ENCODE measurements at places on chromosomes 2 and 18.

DNA sequence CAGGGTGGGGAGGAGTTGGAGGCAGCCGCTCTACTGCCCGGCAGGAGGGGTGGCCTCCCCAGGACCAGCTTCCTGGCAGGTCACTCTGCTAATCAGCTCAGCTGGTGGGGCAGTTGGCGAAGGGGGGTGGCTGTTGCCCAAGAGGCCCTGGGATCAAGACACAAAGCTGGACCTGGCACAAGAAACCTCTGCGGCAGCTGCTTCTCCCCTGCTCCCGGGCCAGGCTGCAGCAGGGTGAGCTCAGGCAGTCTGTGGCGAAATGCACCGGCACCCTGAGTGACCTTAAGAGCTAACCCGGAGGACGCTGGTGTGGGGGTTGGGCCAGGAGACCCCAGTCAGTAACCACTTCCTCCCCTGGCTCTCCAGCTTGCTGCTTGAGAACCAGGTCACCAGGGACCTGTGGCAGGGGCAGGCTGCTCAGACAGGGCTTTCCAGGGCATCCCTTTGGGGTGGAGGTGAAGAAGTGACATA lies 31.1 kb downstream of the TOGARAM2 start:
- no peak for DNase-seq

GRCh38 chr2:200252265-200253067 lies 54.0 kb upstream of the SPATS2L start:
- DNase-seq = no peak

- no peak for DNase-seq
Measured at GRCh38 chr18:48804856-48805610, 145.7 kb downstream of the SMAD7 start.

DNA sequence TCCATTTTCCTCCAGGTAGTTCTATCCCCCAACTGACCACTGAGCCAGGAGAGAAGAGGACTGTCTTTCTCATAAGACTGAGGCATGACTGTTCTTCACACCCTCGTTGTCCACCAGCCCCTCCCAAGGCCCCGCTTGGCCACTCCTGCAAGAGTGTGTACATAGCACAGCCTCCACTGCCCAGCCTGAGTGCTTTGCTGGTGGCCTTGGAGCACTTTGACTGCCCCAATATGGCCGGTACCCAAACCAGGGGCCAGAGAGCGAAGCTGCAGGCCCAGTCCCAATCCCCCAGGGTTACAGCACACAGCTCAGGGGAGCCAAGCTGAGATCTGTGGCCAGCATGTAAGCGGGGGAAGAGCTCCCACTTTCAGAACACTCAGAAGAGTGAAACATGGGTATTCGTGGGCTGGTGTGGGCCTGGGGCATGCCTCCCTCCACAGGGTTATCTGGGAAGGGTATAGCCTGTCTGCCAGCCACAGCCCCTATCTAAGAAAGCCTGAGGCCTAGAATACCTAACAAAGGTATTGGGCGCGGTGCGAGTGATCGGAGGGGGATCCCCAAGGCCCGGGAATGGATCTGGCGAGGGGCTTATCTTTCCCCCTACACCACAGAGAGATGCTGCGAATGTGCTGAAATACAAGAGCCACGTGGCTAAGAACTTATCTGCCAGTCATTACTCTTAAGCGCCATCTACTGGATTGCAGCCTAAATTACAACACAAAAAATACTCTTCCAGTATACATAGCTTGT lies 163.8 kb downstream of the WDPCP start:
- DNase-seq = peak; percentile 65

GRCh38 chr2:173612354-173612753 lies 257.7 kb downstream of the CDCA7 start:
- no peak for DNase-seq

DNA sequence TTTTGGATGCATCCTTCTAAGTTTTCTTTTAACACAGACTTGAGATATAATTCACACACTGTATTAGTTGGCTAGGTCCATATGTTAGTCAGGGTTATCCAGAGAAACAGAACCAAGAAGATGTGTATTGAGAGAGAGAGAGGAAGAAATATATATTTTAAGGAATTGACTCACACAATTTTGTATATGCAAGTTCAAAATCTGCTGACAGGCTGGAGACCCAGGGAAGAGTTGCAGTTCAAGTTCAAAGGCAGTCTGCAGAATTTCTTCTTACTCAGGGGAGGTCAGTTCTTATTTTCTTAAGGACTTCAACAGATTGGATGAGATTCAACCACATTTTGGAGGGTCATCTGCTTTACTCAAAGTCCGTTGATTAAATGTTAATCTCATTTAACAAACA lies 23.0 kb upstream of the MRO start:
- DNase-seq = no peak

DNA sequence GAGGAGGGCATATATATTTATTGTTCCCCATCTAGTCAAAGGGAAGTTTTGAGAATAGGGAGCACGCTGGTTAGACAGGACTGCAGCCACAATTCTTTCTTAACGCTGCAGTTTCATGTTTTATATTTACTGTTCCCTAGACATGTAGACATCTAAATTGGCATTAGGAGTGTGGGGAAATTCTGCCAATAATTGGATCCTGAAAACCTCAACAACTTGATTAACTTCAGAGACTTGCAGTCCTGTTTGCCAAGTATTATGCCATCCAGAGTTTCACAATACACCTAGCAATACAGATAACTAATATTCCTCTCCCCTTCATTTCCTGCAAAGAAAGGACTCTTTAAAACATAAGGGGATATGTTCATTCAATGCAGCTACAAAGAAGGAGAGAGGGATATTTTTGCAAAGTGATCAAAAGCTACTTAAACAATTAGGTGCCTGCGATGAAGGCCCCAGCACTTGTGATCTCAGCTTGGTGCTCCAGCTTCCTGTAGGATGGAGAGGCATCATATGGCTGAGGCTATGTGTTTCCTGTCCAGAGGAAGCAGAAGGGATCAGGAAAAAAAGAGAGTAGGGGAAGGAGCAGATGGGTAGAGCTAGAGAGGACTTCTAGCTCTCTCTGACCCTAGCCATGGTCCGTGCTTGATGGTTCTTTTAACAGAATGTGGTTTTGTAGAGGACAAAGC lies 264.4 kb downstream of the MTX2 start:
- no peak for DNase-seq

DNA sequence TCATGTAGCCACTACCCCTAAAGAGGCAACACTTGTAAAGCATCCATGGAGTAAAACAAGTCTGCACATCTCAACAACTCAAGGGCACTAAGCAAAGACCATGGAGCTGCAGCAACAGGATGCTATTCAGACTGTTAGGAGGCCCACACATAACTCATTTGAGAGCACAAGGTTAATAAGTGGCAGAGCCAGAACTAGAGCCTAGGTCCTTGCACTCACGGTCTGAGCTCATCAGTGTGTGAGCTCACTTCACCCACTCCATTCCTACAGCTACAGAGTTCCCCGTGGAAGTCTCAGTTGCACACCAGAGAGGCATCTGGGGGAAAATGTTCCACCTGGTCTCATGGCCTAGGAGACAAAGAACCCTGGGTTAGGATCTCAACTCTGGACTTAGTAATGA lies 35.0 kb downstream of the TTC32 start:
- DNase-seq = no peak

GRCh38 chr2:166449439-166449838 lies 44.6 kb downstream of the SCN7A start:
- no peak for DNase-seq

GRCh38 chr2:9813312-9814128 lies 29.8 kb upstream of the TAF1B start:
- DNase-seq = peak; percentile 72

DNA sequence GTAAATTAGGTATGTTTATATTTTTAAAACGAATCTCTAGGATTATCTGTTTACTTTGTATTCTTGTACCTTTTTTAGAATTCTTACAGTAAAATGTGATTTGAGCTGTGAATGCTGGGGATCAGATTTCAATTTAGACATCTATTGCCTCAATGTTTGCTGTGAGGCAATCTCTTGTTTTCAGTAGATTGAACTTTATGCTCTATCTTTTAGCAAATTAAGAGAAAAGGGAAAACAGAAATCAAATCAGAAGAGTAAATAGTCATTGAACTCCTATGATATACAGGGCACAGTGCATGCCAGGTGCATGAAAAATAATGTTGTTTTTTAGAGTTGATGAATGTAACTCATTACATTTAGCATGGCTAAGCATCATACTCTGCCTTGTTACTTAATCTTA lies 39.5 kb downstream of the ZC3H6 start:
- no peak for DNase-seq

- DNase-seq = no peak
Measured at GRCh38 chr2:208306291-208306690, 40.2 kb downstream of the PIKFYVE start.

DNA sequence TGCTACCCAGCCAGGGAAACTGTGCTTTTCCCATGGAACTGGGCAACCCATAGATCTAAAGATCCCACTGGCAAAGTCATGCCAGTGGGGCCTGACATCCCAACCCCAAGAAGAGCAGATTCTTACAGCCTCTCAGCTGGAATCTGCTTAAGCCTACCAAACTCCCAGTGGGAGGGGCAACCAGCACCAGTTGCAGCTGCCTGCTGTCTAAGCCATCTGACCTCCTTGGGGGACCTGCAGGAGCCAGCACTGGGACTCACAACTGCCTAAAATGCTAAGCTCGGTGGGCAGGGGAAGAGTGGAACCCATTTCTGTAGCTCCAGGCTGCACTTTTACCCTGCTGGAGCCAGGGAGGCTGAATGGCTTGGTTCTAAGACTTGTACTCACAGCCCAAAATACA lies 770.7 kb upstream of the SLC8A1 start:
- no peak for DNase-seq

DNA sequence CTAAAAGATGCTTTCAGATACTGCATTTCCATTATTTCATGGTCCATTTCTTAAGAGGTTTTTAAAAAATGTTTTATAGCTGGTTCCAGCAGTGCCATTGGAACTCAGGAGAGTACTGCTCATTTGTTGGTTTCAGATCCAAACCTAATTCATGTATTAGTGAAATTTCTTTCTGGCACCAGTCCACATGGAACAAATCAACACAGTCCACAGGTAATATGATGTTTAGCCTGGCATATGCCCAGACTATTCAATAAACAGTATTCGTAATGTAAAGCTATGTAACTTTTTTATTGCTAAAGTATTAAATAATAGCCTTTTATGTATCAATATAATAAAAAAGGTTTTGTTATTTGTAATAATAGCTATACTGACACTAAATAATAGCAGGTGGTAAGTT lies 134.5 kb downstream of the BIRC6 start:
- DNase-seq = no peak

DNA sequence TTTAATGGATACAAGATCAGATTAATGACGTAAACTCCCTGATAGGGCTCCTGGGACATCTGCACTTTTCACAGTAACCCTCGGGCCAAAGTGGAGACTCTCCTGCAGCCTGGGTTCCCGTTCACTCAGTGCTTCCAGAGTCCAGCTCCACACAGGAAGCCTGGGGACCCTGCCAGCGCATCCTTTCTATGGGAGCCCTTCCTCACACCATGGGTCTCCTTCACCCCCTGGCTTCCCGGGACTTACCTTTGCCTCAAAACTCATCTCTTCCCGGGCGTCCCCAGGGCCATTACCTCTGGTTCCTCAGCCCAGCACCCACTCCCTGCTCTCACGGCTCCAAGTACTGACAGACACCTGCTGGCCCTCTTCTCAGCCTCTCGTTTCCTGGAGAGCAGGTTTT lies 40.7 kb upstream of the KLF11 start:
- DNase-seq = no peak

DNA sequence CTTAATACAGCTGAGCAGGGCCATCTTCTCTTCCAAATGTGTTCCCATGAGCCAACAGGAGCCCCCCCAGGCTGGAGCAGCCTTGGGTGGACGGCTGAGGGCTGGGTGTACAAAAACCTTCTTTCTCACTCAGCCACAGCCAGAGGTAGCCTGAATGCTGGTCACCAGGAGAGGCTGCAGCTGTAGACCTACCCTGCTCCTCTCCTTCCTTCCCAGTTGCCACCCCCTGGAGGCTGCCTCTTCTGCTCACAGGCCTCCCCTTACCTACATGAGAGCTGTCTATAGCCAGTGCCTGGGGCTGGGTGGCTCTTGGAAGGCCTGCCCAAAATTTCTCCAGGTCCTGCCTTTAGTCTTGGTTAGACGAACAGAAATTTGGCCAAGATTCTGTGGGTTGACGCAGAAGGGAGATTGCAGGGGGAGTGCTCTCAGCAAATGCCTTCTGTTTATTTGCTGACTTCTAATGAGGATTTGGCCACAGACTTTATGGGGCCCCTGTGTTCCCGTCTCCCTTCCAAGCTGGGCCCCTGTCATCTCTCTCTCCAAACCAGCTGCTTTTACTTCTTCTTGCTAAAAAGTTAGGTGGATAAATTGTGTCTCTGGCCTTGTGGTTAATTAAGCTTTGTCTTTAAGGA lies 18.3 kb downstream of the CELF4 start:
- DNase-seq = no peak

DNA sequence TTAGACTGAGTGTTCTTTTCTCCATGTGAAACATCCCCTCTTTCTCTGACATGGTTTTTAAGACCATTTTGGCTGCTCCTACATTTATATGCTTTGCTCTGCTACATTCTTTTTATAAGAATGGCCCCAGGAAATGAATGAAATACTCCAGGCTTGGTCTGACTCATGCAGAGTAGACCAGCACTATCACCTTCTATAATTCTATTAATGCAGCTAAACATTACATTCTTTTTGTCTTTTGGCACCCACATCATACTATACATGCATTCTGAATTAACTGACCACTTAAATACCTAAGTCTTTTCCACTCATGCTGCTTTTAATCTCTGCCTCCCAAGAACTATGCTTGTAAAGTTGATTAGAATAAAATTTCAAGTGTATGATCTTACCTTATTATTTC lies 94.1 kb downstream of the AAK1 start:
- no peak for DNase-seq

- DNase-seq = no peak
Measured at GRCh38 chr2:171966235-171966634, 33.5 kb upstream of the METAP1D start.

GRCh38 chr2:207394812-207395534 lies 134.8 kb upstream of the CREB1 start:
- DNase-seq = no peak

- DNase-seq = no peak
Measured at GRCh38 chr2:176664478-176664877, 395.2 kb downstream of the MTX2 start.

GRCh38 chr2:197215748-197216360 lies 94.7 kb downstream of the ANKRD44 start:
- DNase-seq = no peak

GRCh38 chr18:49933530-49934128 lies 120.3 kb upstream of the ACAA2 start:
- DNase-seq = no peak

GRCh38 chr2:191857259-191857805 lies 10.4 kb upstream of the CAVIN2 start:
- no peak for DNase-seq

DNA sequence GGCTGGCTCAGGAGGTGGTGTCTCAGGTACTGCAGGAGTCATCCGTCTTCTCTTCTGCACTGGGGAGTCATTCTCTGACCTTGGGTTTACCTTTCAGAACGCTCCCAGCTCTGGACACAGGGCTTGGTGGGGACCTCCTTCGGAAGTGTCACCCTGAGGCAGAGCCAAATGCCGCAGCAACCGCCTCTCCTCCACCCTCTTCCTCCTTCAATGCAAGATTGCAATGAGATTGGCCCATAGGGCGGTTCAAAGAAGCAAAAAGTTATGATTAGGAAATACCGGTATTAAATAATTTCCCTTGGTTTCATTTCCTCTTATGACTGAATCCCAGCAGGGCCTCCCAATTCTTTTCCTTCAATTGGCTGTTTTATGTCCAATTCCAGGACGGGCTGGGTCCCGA lies 178.8 kb downstream of the ACKR3 start:
- no peak for DNase-seq
